ENCODE measurements at places on chromosomes 2 and 18.

DNA sequence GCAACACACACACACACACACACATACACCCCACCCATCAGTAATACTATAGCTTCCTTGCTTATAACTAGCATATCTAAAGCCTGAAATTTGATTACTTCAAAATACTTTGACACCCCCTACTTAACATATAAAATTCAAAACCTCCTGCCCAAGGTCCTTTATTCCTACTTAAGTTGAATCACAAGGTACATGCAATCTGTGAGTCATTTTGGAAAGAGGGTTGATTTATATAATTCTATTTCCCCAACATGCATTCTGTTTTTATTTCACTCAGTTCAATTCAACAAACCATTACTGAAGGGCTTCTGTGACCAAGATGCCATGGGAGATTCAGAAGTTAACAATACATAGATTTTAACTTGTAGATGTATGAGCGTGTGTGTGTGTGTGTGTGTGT, 420.7 kb downstream of the METTL4 start:
- DNase-seq: no peak

GRCh38 chr2:121130301-121130850, 154.6 kb downstream of the TFCP2L1 start:
- DNase-seq: no peak

DNA sequence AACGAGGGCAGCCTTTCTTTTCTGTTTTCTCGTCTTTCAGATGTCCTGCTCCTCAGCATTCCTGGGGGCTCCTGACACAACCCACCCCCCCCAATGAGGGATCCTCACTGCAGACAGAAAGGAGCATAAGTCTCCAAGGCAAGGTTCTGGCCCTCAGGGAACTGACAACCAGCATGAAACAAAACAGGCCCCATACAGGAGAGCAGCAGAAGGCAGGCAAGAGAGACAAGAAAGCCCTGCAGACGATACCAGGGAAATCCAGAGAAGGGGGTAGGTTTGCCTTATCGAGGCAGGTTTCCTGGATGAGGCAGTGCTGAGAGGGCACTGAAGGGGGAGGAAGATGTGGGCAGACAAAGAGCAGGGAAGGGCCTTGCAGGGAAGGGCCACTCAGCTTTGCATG, 103.9 kb upstream of the EPAS1 start:
- no peak for DNase-seq

DNA sequence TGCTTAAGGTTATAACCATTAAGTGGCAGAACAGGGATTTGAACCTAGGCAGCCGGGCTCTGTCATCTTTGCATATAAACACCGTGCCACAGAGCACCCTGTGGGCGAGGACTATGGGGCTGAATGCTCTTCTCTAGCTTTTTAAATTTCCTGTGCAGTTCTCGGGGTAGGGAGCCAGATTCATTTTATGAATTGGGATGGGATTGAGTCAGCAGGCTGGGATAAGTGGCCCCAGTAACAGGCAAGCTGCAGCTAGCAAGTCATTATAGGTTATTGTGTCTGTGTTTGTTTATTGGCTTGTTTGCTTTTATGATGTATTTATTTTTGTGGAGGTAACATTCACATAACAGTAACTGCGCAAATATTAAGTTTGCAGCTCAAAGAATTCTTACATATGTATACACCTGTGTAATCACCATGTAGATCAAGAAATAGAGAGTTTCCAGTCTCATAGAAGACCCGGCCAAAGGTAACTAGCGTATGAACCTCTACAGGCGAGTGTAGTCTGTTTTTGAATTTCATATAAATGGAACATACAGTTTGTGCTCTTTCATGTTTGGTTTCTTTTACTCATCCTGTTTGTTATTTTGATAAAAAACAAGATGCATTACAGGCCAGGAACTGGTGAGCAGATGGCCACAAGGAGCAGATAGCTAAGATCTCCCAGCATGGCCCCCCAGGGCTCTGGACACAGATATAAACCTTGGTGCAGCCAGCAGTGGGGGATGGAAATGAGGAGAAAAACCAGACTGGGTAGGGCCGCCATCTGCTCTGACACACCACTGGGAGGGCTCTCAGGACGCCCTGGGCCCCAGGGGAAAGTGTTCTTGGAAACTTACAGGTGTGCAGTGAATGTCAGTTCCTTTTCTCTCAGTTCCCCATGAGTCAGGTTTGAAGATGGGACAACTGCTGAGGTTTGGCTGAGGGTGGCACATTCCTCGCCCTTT, 49.2 kb upstream of the GPR155 start:
- no peak for DNase-seq

DNA sequence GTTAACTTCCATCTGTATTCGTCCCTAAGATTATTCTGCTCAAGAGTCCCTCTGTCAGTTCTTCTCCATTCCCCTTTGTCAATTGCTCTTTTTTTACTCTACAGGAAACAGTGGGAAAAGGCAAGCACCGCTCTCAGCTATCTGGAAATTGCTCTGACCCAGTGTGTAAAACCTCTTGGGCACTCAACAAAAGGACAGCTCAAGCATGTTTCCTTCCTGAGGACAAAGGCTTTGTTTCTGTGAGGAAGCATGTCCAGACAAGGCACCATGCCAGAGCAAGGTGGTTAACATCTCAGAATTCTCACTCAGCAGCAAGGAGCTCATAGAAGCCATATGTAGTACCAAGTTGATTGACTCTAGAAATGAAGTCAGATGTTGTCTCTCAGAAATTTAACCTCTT, 735.6 kb downstream of the TSN start:
- no peak for DNase-seq

DNA sequence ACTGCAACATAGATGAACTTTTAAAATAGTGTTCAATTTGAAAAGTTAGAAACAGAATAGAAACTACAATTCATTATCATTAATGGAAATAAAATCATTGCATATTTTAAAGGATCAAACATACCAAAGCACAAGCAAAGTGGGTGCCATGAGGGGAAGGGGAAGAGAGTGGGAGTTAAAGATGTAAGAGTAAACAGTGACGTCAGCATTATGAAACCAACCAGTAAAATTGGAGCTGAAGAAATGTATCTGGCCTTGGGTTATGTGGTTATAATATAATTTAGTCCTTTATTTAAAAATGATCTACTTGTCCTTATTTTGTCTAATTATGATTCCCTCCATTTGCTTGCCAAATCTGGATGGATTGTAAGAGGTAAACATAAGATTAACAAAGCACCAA, 6.0 kb downstream of the LINC00305 start:
- no peak for DNase-seq

GRCh38 chr2:46977280-46977665, 61.7 kb upstream of the MCFD2 start:
- DNase-seq: no peak

- no peak for DNase-seq
Observed at GRCh38 chr2:61727746-61728145, 126.1 kb downstream of the FAM161A start.

GRCh38 chr18:56992777-56993176, 154.1 kb upstream of the BOD1L2 start:
- DNase-seq: no peak

DNA sequence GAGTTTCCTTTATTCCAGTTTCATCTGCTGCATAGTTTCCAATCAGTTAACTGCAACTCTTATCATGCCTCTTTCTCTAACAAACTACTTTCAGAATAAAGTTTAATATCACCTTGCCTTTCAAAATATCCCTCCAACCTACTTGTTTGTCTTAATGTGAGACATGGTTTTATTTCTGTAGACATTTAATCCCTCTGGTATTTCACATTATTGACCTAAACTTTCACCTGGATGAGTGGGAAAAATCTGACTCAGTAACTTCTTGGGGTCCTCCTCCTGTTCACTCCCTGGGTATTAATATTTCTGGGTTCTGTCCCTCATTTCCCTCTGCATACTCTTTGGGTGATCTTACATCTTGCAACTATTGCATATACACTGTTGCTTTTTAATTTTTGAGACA, 27.9 kb downstream of the MSH6 start:
- DNase-seq: no peak

- no peak for DNase-seq
Observed at GRCh38 chr2:219142329-219142728, 18.3 kb downstream of the NHEJ1 start.

- no peak for DNase-seq
Observed at GRCh38 chr18:22650247-22650646, 232.5 kb upstream of the CTAGE1 start.

- DNase-seq: no peak
Observed at GRCh38 chr18:13482618-13482945, 243.8 kb downstream of the FAM210A start.

GRCh38 chr2:111176867-111177266, 56.2 kb downstream of the BCL2L11 start:
- no peak for DNase-seq

DNA sequence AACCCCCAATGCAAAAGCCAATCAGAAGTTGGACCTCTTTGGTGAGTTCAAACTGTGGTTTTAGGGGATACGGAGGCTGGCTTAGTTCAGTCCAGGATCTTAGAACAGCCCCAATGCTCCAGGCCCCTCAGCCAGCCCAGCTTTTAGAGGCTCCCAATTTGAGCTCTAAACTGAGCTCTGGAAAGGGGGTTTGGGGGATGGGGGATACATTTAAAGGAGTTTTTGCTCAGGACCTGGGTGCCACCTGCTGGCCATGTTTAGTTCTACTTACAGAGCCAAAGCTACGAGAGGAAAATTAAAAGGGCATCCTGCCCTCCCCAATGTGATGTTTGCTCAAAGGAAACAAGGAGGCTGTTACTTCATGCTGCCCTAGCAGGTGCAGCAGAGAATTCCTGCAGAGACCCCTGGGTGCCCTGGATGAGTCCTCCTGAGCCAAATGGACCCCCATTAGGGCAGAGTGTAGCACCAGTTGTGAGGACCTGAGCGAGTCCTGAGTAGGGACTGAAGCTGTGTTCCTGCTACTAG, 15.9 kb upstream of the TMEM214 start:
- DNase-seq: no peak

DNA sequence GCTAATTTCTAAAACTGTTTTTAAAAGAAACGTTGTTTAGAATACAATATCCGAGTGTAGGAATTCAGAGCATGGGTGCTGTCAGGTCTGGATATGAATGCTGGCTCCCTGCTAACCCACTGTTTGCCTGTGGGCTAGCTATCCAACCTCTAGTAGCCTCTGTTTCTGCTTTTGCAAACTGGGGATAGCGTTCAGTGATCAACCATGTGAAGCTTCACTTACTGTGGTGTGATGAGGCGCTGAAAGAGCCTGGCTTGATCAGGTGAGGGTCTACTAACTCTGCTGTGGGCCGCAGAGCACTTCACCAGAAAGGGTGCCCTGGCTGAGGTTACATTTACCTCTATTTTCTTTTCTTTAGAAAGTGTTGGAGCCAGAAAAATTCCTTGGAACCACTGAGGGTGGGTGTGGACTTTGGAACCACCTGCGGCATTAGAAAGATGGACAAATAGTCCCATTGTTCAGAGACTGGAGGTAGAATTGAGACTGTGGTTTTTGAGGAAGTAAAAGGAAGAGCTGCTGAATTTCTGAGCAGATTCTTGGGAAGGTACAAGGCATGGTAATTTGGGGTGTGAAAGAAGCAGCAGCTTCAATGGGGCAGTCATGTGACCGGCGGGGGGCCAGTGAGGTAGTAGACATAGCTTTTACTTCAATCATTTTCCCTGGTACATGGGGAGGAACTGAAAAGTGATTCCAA, 96.3 kb upstream of the CD302 start:
- DNase-seq: no peak

- DNase-seq: no peak
Observed at GRCh38 chr2:9807056-9807455, 36.2 kb upstream of the TAF1B start.

DNA sequence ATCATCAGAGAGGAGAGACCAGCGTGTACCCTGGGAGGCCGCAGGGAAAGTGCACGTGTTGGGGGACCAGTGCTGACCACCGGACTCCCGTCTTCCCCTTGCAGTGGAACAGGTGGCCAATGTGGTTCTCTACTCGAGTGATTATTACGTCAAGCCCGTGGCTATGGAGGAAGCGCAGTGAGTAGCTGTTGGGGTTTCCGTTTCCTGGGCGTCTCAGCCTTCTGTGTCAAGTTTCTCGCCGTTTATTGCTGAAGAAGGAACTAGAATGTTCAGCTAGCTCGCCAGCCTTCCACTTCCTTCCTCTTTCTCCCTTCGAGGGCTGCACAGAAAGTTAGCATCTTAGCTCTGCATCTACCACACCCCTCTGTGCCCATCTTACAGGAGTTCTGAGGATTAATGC, 22.8 kb upstream of the DGKD start:
- no peak for DNase-seq

DNA sequence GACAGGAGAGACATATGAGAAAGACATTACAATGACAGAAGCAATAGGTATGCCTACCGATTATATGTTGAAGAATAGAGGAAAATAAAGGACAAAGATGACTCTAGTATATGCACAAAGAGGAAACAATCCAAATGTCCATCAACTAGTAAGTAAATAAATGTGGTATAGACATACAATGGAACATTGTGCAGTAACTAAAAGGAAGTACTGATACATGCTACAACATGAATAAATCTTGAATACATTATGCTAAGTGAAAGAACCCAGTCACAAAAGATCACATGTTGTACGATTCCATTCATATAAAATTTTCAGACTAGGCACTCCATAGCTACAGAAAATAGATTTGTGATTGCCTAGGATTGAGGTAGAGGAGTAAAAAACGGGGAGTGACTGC, 28.5 kb upstream of the PGAP1 start:
- DNase-seq: no peak

- no peak for DNase-seq
Observed at GRCh38 chr2:175003875-175004729, 1.1 kb downstream of the CHN1 start.

- no peak for DNase-seq
Observed at GRCh38 chr2:27158468-27158867, 9.7 kb downstream of the TCF23 start.

DNA sequence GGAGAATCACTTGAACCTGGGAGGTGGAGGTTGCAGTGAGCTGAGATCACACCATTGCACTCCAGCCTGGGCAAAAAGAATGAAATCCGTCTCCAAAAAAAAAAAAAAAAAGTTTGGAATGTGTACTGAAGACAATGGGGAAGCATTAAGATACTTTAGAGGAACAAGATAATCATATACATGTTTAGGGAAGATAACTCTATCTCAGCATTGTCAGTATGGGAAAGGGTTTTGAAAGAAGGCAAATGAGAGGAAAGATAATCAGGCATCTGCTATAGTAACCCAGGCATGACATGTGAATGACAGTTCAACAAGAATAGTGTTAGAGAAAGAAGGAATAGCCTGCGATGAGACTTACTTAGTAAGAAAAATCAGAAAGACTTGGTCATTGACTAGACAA, 112.0 kb downstream of the ATAD2B start:
- DNase-seq: no peak

GRCh38 chr18:42429196-42429595, 474.2 kb downstream of the PIK3C3 start:
- no peak for DNase-seq

DNA sequence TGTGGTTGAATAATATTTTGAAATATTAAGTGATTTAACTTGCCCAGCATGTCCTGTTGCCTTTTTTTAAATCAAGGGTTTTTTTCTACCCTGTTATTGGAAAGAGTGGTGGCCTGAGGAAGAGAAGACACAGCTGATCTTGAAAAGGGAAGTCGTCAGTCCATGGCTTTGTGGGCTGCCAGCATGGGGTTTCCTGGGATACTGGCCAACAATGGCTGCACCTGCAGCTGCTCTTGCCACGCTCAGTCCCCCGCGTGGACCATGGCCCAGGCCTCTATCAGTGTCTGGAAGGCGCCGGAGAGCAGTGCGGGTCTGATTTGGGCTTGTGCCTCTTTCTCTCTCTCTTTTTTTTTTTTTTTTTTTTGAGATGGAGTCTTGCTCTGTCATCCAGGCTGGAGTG, 99.3 kb downstream of the ASB1 start:
- no peak for DNase-seq

Data from cortex of kidney (tissue), 1 donor.